ENCODE measurements at places on chromosomes 1 and 21. TPM values are rescaled to one million over a fixed set of nuclear protein-coding genes. Genes with fewer than 3 reads are reported as not detected.
A peak's percentile ranks its signal among the peaks of the same experiment; 100 is the strongest.

- H3K4me1 ChIP-seq: no peaks in the 10 kb centered on the region
- H3K27me3 ChIP-seq: peaks cover 4% of the 10 kb centered on the region
- no peak overlapping the region for H3K27ac ChIP-seq
- no peak overlapping the region for H3K4me3 ChIP-seq
Measured at GRCh38 chr1:53112271-53112774, 30.1 kb downstream of the SLC1A7 start.

DNA sequence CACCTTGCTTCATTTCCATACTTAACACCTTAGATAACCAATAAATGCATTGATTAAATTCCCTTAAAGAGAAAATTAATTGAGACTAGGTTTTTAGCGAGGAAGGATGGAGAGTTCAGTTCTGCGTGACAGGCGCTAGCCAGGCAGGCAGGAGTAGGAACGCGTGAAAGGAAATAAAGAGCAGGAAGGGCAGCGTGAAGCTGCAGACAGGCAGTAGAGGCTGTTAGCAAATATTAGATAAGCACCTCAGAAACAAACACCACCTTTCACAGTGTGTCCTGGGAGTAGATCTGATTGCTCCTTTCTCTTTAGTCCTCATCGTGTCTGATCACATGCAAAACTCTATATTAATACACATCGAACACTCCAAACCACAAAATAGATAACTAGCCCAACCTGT, 282.7 kb upstream of the ADGRL2 start:
- no peak overlapping the region for H3K27ac ChIP-seq
- H3K27me3 ChIP-seq: no peaks in the 10 kb centered on the region
- no peak for DNase-seq
- no peaks in the 10 kb centered on the region for H3K36me3 ChIP-seq
- no peak overlapping the region for H3K4me3 ChIP-seq

DNA sequence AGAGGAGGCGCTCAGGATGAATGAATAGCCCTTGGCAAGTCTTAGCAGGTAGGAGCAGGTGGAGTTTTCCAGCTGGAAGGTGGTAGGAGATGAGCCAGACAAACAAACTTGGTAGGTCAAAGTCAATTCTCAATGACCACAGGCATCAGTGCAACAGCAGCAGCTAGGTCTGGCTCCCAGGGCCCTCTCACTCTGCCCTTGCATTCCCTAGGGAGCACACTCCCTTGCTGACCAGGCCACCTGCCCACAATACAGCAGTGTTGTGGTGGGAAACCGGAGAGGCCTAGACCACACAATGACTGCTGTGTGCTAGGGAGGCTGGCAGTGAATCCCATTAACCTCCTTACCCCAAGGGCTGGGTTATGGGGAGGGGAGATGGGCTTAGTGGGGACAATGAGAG, 13.0 kb upstream of the PAQR6 start:
- no peaks in the 10 kb centered on the region for H3K27me3 ChIP-seq
- H3K4me1 ChIP-seq: no peaks in the 10 kb centered on the region
- no peak overlapping the region for H3K4me3 ChIP-seq
- H3K36me3 ChIP-seq: peaks cover 16% of the 10 kb centered on the region
- no peak overlapping the region for H3K27ac ChIP-seq

S100A12 gene
- total RNA-seq: 1.3 TPM

GRCh38 chr1:33350611-33351280, 29.8 kb upstream of the A3GALT2 start:
- no peaks in the 10 kb centered on the region for H3K27me3 ChIP-seq
- peaks cover 7% of the 10 kb centered on the region for H3K4me1 ChIP-seq
- H3K4me3 ChIP-seq: peak overlapping the region; percentile 46

DNA sequence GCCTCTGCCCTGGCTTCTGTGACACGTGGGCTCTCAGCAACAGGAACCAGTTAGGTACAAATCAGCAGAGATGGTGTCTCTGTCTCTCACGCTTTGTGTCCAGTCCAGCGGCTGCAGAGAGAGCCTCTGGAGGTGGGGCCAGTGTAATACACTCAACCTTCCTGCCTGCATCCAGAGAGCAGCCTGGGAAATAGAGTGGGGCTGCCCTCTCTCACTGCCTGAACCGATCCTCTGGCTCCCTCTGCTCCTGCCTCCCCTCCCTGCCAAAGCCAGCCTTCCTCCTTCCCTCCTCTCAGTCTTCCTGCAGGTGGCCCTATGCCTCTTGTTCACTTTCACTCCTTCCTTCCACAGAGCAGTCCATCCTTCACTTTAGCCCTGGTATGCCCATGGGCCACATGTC, at the start of gene ZNF648:
Gene ZNF648 (minus strand): TSS at position 119 of the 400 bp plus-strand sequence. CDS start 3,702 bp downstream, outside the sequence.
- no peak for DNase-seq
- H3K27ac ChIP-seq: no peak within 1 kb of the TSS
- H3K36me3 ChIP-seq: no peaks in the 10 kb centered on the region
- no peaks in the 10 kb centered on the region for H3K27me3 ChIP-seq

DNA sequence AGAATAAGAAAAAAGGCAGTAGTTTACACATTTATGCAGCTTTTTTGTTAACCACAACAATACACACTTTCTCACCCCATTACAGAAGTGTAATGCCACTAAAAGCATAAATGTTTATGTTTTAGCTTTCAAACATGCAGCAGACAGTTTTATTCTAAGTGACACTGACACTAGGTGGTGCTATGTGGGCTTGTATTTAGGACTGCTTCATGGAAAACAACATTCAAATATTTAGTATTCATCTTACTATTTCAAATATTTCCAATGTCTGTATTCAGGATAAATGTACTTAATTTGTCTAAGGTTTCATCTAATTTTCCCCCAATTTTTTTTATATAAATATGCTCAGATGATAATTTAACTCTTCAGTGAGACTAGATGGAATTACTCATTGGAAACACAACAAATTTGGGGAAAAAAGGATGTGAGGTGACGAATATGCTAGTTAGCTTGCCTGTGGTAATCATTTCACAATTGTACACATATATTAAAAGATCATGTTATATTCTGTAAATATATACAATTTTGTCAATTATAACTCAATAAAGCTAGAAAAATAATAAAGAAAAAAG, 71.4 kb downstream of the USP1 start:
- H3K27ac ChIP-seq: no peak overlapping the region
- H3K4me3 ChIP-seq: no peak overlapping the region
- DNase-seq: no peak
- no peaks in the 10 kb centered on the region for H3K27me3 ChIP-seq

GRCh38 chr1:44803312-44804095, 3.3 kb downstream of the PLK3 start:
- H3K36me3 ChIP-seq: no peaks in the 10 kb centered on the region
- no peaks in the 10 kb centered on the region for H3K27me3 ChIP-seq
- peak; percentile 40 for DNase-seq
- H3K4me3 ChIP-seq: no peak overlapping the region

CATSPERE gene
- total RNA-seq: 2.0 TPM

GRCh38 chr1:958823-959730, at the start of gene NOC2L:
NOC2L (minus strand) TSS chr1:959256; CDS start chr1:959240, 16 bp downstream.
- no peaks in the 10 kb centered on the region for H3K27me3 ChIP-seq
- H3K36me3 ChIP-seq: no peaks in the 10 kb centered on the region
- peak within 1 kb of the TSS; percentile 56 for H3K27ac ChIP-seq
- peak; percentile 96 for DNase-seq

DNA sequence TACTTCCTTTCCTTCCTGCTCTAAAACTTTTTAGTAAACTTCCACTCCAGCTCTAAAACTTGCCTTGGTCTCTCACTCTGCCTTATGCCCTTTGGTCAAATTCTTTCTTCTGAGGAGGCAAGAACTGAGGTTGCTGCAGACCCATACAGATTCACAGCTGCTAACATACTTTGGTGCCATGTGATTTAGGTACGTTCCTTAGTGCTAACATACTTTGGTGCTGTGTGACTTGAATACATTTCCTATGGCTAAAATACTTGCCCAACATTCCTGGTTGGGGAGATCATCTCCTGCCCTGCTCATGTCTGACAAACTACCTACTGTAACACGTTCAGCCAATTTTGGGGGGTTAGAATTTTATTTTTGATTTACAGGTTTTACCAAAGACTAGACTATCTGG, 6.8 kb upstream of the ZBTB40 start:
- H3K4me3 ChIP-seq: no peak overlapping the region
- H3K27ac ChIP-seq: no peak overlapping the region
- H3K27me3 ChIP-seq: no peaks in the 10 kb centered on the region
- DNase-seq: no peak

GRCh38 chr1:114861384-114861783, 6.7 kb downstream of the SYCP1 start:
- H3K27me3 ChIP-seq: no peaks in the 10 kb centered on the region
- no peaks in the 10 kb centered on the region for H3K4me1 ChIP-seq
- H3K27ac ChIP-seq: no peak overlapping the region
- no peak for DNase-seq
- no peaks in the 10 kb centered on the region for H3K36me3 ChIP-seq

- peaks cover 7% of the 10 kb centered on the region for H3K4me1 ChIP-seq
- no peaks in the 10 kb centered on the region for H3K27me3 ChIP-seq
- DNase-seq: no peak
- no peaks in the 10 kb centered on the region for H3K36me3 ChIP-seq
- no peak overlapping the region for H3K4me3 ChIP-seq
Measured at GRCh38 chr1:181129771-181130606, 41.5 kb downstream of the IER5 start.

- H3K27ac ChIP-seq: no peak overlapping the region
- DNase-seq: no peak
- H3K4me3 ChIP-seq: no peak overlapping the region
- H3K36me3 ChIP-seq: no peaks in the 10 kb centered on the region
- H3K4me1 ChIP-seq: no peaks in the 10 kb centered on the region
Measured at GRCh38 chr1:71015745-71016144, 31.9 kb downstream of the PTGER3 start.

- DNase-seq: no peak
- no peaks in the 10 kb centered on the region for H3K36me3 ChIP-seq
- H3K27me3 ChIP-seq: no peaks in the 10 kb centered on the region
- no peak overlapping the region for H3K4me3 ChIP-seq
- no peak overlapping the region for H3K27ac ChIP-seq
- no peaks in the 10 kb centered on the region for H3K4me1 ChIP-seq
Measured at GRCh38 chr1:51326839-51327238, 3.5 kb downstream of the TTC39A start.

CR1L gene
- total RNA-seq: not detected

FALEC gene
- total RNA-seq: not detected

OR2G6 gene
- not detected for total RNA-seq

AADACL3 gene
- total RNA-seq: not detected

DNA sequence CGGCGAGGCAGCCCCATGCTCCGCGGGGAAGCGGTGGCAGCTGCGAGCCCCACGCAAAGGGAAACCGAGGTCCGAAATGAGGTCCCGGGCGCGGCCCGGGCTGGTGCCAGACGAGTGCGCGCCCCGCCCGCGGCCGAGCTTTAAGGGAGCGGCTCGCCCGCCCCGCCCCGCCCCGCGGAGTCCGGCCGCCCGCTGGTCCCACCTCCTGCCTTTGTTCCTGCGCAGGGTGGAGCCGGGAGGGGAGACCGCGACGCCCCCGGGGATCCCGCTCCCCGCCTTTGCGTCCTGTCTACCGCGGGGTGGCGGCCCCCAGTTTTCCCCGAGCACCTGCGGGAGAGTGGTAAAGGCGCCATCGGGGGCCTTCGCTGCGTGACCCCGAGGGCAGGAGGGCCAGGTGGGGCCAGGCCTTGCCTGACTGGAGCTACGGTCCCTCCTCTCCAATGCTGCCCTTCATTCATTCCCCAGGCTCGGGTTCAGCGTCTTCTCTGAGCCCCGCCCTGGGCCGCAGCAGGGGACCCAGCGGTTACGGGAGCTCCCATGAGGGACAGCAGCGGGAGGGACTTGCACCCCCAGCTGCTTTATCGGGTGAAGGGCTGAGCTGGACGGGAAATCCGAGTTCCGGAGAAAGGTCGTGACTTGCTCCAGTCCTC, at the start of gene HES2:
Gene HES2 (minus strand): TSS at position 116 of the 650 bp plus-strand sequence. CDS start 99 bp downstream, at position 17.
- peaks cover 15% of the 10 kb centered on the region for H3K4me1 ChIP-seq
- no peak for DNase-seq
- peak within 1 kb of the TSS; percentile 27 for H3K4me3 ChIP-seq
- H3K36me3 ChIP-seq: no peaks in the 10 kb centered on the region

GRCh38 chr1:83766241-83766691, 232.7 kb downstream of the TTLL7 start:
- no peak for DNase-seq
- H3K27me3 ChIP-seq: no peaks in the 10 kb centered on the region
- H3K36me3 ChIP-seq: no peaks in the 10 kb centered on the region
- H3K4me3 ChIP-seq: no peak overlapping the region

RPS6KA1 gene
- total RNA-seq: 43.0 TPM

DNA sequence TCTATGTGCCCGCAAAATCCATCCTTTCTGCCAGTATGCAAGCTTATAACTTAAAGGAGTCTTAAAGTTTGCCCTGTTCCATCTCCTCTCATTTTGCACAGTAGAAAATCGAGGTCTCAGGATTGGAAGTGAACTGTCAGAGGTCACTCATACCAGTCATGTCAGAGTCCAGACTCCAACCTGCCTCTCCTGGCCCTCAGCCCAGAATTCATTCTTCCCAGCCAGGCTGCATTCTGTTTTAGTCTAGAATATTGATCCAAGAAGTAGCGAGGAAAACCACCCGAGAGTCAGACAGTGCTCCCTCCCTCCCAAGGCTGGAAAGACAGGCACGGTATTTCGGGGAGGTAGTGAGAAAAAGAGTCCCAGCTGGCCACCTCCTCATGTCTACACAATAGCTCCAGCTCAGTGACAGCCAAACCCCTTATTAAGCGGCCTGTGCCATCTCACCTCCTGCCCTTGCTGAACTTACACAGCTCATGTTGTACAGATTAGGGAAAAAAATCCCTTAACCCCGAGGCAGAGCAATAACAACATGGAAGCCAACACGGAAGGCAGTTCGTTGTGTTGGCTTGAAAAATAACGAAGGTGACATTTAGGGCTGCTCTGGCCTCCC, 89.4 kb downstream of the OMA1 start:
- H3K36me3 ChIP-seq: no peaks in the 10 kb centered on the region
- no peak overlapping the region for H3K27ac ChIP-seq
- H3K4me3 ChIP-seq: no peak overlapping the region
- no peak for DNase-seq
- H3K27me3 ChIP-seq: no peaks in the 10 kb centered on the region
- H3K4me1 ChIP-seq: no peaks in the 10 kb centered on the region

DNA sequence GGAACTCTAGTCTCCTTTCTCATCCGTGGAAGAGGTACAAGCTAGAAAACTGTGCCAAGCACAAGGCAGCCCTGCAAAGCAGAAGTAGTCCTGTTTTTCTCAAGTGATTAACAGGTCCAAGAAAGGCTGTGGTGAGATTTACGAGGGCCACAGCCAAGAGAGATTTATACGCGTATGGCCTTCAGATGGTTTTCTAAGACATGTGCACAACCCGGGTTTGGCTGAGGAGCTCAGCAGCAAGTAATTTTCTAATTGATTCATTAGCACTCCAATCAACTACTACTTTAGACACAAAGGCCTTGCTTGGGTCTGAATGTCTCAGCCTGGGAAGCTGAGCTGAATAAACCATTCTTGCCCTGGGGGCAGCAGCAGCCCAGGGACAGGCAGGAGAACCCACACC, 55.8 kb downstream of the SSBP3 start:
- H3K36me3 ChIP-seq: no peaks in the 10 kb centered on the region
- no peak for DNase-seq
- peak overlapping the region; percentile 15 for H3K27ac ChIP-seq
- no peaks in the 10 kb centered on the region for H3K27me3 ChIP-seq
- no peaks in the 10 kb centered on the region for H3K4me1 ChIP-seq

GRCh38 chr1:31535561-31535960, 40.8 kb upstream of the TINAGL1 start:
- no peaks in the 10 kb centered on the region for H3K27me3 ChIP-seq
- no peaks in the 10 kb centered on the region for H3K36me3 ChIP-seq
- H3K27ac ChIP-seq: no peak overlapping the region
- DNase-seq: no peak

CDC7 gene
- 4.1 TPM for total RNA-seq

SHISAL2A gene
- total RNA-seq: not detected

TMEM234 gene
- 13.4 TPM for total RNA-seq

ZNF669 gene
- 5.9 TPM for total RNA-seq

C1QB gene
- total RNA-seq: 172 TPM
